ENCODE measurements at places on chromosomes 2 and 18. TPM values are rescaled to one million over a fixed set of nuclear protein-coding genes. Genes with fewer than 3 reads are reported as not detected.

DNA sequence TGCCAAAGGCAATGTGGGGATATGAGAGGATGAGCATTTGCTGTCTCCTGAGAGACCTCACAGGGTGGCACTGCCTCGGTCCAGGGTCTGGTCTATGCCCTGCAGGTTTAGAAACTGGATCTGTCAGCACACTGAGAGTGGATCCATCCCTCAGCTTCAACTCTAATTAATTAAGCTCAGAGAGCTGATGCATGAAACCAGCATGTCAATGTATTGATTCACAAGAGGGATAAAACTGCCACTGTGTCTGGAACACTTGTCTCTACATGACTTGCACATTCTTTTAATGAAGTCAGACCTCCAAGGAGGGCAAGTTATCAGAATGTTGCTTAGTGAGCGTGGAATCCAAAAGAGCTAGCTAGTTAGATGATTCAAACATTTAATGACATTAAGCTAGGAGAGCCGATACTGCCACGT lies 22.5 kb upstream of the POLE4 start:
- DNase-seq, result no peak
- H3K36me3 ChIP-seq, result peaks cover 13% of the 10 kb centered on the region
- peaks cover 9% of the 10 kb centered on the region for H3K27me3 ChIP-seq
- no peaks in the 10 kb centered on the region for H3K4me1 ChIP-seq
- no peak overlapping the region for H3K4me3 ChIP-seq

DNA sequence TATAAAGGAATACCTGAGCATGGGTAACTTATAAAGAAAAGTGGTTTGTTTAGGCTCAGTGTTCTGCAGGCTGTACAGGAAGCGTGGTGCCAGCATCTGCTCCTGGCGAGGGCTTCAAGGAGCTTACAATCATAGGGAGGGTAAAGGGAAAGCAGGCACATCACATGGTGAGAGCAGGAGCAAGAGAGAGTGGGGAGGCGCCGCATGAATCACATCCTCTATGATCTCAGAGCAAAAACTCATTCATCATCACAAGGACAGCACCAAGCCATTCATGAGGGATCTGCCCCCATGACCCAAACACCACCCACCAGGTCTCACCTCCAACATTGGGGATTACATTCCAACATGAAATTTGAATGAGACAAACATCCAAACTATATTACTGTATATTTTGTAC lies 32.5 kb downstream of the R3HDM1 start:
- H3K27me3 ChIP-seq, result no peaks in the 10 kb centered on the region
- DNase-seq, result no peak

- no peak overlapping the region for H3K4me3 ChIP-seq
- H3K4me1 ChIP-seq, result peaks cover 3% of the 10 kb centered on the region
- H3K36me3 ChIP-seq, result no peaks in the 10 kb centered on the region
- no peak overlapping the region for H3K27ac ChIP-seq
These were observed 1.7 kb downstream of the MYCN start for GRCh38 chr2:15941871-15942710.

GRCh38 chr2:36294316-36294721 lies 61.3 kb upstream of the CRIM1 start:
- peaks cover 5% of the 10 kb centered on the region for H3K27me3 ChIP-seq
- H3K36me3 ChIP-seq, result no peaks in the 10 kb centered on the region
- H3K4me3 ChIP-seq, result no peak overlapping the region

- DNase-seq, result no peak
- no peaks in the 10 kb centered on the region for H3K36me3 ChIP-seq
- H3K27me3 ChIP-seq, result peaks cover 5% of the 10 kb centered on the region
These were observed 114.7 kb downstream of the SH3BP4 start for GRCh38 chr2:235066490-235066889.

KLHL29 gene
- total RNA-seq, result 0.10 TPM

GRCh38 chr2:161250864-161251436 lies 57.3 kb upstream of the PSMD14 start:
- H3K4me3 ChIP-seq, result no peak overlapping the region
- peaks cover 15% of the 10 kb centered on the region for H3K4me1 ChIP-seq
- no peak for DNase-seq

DNA sequence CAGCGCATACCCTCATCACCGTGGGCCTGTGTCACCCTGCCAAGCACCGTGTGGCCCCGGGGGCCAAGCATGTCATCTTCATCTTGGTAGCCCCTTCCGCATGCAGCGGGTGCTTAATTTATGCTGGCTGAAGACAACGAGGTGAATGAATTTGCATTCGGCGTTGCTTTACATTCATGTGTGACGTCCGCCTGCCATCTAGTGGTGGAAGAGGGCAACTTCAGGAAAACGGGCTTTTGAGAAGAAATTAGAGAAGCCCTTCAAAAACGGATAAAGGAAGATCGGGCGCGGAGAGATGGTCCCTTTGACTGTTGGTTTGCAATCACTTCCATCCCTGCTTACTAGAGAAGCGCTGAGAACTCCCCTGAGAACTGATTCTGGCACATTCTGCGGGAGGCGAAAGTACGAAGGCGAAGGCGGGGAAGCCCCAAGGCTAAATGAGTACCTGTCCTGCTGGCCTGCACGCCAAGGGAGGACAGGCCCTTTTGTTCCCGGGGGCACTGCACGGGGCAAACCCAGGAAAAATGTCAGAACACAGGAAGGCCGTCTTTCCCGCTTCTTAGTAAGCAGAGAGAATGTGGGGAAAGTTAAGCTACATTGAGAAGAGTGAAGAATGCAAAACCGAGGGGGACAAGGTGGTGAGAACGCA lies 145.9 kb downstream of the ZNF516 start:
- DNase-seq, result peak; percentile 65
- peaks cover 2% of the 10 kb centered on the region for H3K4me1 ChIP-seq
- H3K27me3 ChIP-seq, result no peaks in the 10 kb centered on the region
- no peak overlapping the region for H3K4me3 ChIP-seq
- no peaks in the 10 kb centered on the region for H3K36me3 ChIP-seq
- H3K27ac ChIP-seq, result no peak overlapping the region

DNA sequence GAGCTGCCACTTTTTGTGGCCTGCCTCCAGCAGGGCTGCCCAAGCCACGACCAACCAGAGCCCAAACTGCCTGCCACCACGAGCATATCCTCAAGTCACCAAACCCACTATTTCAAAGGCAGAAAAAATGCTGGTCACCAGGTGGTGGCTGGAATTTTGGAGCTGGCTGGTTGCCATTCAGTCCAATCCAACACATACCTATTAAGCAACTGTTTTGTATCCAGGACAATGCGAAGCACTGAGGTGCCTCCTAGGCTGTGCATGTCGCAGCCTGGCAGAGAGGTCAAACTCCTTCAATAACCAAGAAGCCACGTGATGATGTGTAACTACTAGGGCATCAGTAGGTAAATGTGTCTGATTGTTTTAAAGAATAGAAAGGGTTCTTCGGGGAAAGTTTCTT lies 108.3 kb upstream of the PPP1CB start:
- H3K27ac ChIP-seq, result no peak overlapping the region
- H3K4me3 ChIP-seq, result no peak overlapping the region
- peaks cover 2% of the 10 kb centered on the region for H3K27me3 ChIP-seq
- H3K36me3 ChIP-seq, result no peaks in the 10 kb centered on the region
- H3K4me1 ChIP-seq, result peaks cover 10% of the 10 kb centered on the region

GRCh38 chr2:111897924-111898702 lies at the start of gene MERTK:
TSS of gene MERTK (plus strand) at chr2:111898607. CDS start at chr2:111898736, 129 bp downstream.
- H3K4me3 ChIP-seq, result peak within 1 kb of the TSS; percentile 63
- peaks cover 14% of the 10 kb centered on the region for H3K4me1 ChIP-seq
- H3K27ac ChIP-seq, result no peak within 1 kb of the TSS

MC4R gene
- not detected for total RNA-seq

DNA sequence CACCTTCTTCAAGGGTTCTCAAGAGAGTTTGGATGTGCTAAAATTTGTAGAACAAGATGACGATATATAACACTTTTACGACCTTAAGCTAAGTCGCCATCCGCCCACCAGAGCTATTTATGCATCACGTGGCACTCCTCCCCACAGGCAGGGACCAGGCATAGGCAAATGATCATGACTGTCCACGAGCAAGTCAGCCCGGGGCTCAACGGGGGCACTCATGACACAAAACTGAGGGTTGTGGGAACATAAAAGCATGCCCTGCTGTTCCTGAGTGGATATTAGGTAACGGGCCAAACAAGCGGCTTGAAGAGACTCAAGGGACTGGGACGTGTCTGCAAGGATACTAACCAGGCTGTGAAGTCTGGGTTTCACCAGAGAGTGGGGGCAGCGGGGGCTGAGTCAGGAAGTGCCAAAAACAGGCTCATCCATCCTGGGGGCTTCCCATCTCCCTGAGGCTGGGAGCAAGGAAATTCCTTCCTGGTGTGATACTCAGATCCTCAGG lies 58.1 kb downstream of the FAM178B start:
- H3K36me3 ChIP-seq, result no peaks in the 10 kb centered on the region
- DNase-seq, result no peak
- H3K4me3 ChIP-seq, result no peak overlapping the region
- H3K27ac ChIP-seq, result no peak overlapping the region

GRCh38 chr2:178193823-178194599 lies at the start of gene OSBPL6:
TSS of gene OSBPL6 (plus strand) at chr2:178194512. CDS start at chr2:178306185, 111,673 bp downstream.
- DNase-seq, result peak; percentile 73
- no peaks in the 10 kb centered on the region for H3K36me3 ChIP-seq
- peaks cover 56% of the 10 kb centered on the region for H3K27me3 ChIP-seq
- H3K4me3 ChIP-seq, result peak within 1 kb of the TSS; percentile 66

ERICH2 gene
- total RNA-seq, result not detected

- no peak overlapping the region for H3K27ac ChIP-seq
- DNase-seq, result no peak
- H3K27me3 ChIP-seq, result no peaks in the 10 kb centered on the region
- no peak overlapping the region for H3K4me3 ChIP-seq
- H3K4me1 ChIP-seq, result no peaks in the 10 kb centered on the region
- no peaks in the 10 kb centered on the region for H3K36me3 ChIP-seq
These were observed 434.0 kb upstream of the SPHKAP start for GRCh38 chr2:228615496-228615895.

DNA sequence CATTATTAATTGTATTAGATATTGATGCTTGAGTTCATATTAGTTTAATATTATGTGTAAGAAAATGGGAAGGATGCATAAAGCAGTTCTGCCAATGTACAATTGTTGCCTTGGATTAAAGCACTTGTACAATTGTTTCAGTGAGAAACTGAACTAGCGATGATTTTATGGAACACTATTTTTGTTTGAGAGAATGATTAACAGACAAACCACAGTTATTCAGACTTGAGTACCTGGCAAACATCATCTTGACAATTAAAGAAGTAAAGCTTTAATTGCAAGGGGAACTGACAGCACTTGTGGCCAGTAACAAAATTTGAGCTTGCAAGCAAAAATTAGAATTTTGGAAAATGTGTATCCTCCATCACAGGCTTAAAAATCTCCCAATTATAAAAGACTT lies 214.3 kb downstream of the RIT2 start:
- H3K36me3 ChIP-seq, result no peaks in the 10 kb centered on the region
- no peaks in the 10 kb centered on the region for H3K4me1 ChIP-seq
- H3K27me3 ChIP-seq, result no peaks in the 10 kb centered on the region
- no peak for DNase-seq

EMILIN1 gene
- 0.70 TPM for total RNA-seq

DNA sequence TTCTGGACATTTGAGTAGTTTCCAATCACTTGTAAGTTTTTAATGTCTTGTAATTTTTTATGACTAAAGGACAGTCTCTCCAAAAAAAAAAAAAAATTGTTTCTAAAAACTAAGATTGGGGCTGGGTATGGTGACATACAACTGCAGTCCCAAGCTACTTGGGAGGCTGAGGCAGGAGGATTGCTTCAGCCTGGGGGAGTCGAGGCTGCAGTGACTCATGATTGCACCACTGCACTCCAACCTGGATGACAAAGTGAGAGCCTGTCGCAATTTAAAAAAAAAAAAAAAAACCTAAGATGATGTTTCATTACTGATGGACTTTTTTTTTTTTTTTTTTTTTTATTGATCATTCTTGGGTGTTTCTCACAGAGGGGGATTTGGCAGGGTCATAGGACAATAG lies 34.4 kb upstream of the PKDCC start:
- H3K36me3 ChIP-seq, result no peaks in the 10 kb centered on the region
- H3K4me1 ChIP-seq, result peaks cover 10% of the 10 kb centered on the region
- peaks cover 11% of the 10 kb centered on the region for H3K27me3 ChIP-seq

FOXD4L1 gene
- 0.18 TPM for total RNA-seq

DNA sequence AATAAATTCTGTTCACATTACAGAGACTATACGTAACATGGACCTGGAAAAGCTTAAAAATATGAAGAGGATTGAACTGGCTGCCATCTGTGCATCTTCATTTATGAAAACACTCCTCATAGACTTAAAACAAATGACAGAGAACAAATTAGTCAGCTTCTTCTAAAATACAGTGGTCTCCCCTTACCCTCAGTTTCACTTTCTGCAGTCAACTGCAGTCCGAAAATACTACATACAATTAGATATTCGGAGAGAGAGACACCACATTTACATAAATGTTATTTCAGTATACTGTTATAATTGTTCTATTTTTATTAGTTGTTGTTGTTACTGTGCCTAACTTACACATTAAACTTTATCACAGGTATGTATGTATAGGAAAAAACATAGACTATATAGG lies 6.5 kb downstream of the RNF103 start:
- no peak overlapping the region for H3K27ac ChIP-seq
- H3K27me3 ChIP-seq, result no peaks in the 10 kb centered on the region
- no peak for DNase-seq
- peaks cover 64% of the 10 kb centered on the region for H3K36me3 ChIP-seq
- peaks cover 26% of the 10 kb centered on the region for H3K4me1 ChIP-seq

MARS2 gene
- total RNA-seq, result 9.6 TPM
